ENCODE measurements at places on chromosomes 7 and 10.
A peak's percentile ranks its signal among the peaks of the same experiment; 100 is the strongest.

GRCh38 chr10:73956476-73957359, 41.2 kb upstream of the VCL start:
- DNase-seq = no peak

GRCh38 chr7:91165006-91165845, 99.0 kb upstream of the FZD1 start:
- no peak for DNase-seq

GRCh38 chr7:108165723-108166122, 35.6 kb upstream of the LAMB4 start:
- DNase-seq = no peak

DNA sequence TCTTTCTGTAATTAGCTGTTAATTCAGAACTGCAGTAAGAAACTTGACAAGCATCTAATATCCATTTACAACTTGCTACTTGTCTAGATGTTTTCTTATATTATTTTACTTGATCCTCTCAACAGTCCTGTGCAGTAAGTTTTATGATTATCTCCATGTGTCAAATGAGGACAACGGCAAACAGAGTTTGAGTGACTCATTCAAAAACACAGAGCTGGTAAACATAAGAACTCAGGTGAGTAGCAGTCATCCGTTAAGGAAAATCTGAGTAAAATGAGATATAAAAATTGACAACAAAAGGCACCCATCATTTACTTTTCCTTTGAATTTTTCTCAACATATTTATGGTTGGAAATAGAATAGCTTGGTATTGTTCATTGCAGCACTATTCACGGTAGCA, 19.0 kb upstream of the TARP start:
- DNase-seq = no peak

GRCh38 chr7:154571772-154572171, 431.2 kb downstream of the PAXIP1 start:
- no peak for DNase-seq

DNA sequence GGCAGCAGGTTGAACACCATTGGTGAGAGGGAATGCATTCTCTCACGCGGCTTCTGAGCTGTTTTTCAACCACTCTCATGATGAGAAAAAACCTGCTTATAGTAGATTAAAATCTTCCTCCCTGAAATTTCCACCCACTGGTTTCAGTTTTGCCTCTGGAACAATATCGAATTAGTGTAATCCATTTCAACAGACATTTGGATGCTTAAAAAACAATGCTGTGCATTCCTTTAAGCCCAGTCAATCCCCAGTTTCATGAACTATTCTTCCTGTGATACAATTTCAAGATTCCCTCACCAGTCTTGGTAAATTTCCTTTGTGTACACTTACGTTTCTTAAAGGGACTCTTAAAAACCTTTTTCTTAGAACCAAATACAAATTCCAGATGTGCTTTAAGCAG, 89.6 kb downstream of the ITIH5 start:
- DNase-seq = no peak

DNA sequence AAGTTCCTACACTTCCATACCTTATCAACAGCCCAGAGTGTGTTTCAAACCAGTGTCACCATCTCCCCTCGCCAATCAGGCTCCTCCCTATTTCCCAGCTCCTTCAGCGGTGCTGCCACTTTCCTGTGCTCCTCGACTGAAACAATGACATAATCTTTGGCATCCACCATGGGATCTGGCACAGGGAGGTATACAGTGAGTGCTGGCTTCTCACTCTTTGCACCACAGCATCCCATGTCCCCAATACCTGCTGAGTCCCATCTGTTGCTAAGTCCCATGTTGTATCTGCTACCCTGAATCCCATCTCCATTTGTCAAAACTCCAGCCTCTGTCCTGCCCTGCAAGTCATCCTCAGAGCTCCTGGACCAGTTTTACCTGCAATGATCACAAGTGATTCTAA, 15.4 kb downstream of the PAXIP1 start:
- DNase-seq = no peak

DNA sequence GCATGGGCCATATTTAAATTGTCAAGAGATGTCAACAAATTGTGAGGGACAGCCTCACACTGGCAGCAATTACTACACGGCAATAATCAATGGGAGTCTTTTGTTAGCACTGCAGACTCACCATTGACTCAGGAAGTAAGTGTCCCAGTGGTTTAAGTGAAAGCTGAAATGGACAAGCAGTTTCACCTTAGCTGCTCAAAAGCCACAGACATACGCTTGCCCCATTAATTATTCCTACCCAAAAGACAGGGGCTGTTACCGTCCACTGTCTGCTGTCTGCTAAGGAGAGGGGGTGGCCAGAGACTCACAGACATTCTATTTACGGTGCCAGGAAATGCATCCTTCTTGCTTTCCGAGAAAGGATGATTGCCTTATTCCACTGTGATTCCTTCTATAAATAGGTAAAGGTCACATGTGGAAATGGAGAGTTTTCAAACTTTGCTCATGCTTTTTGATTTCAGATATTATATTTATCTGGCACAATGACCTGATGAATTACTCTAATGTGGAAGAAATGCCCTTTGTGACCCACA, 309.7 kb upstream of the NFE2L3 start:
- no peak for DNase-seq

- peak; percentile 23 for DNase-seq
Measured at GRCh38 chr10:68156373-68157185, 47.3 kb downstream of the MYPN start.

DNA sequence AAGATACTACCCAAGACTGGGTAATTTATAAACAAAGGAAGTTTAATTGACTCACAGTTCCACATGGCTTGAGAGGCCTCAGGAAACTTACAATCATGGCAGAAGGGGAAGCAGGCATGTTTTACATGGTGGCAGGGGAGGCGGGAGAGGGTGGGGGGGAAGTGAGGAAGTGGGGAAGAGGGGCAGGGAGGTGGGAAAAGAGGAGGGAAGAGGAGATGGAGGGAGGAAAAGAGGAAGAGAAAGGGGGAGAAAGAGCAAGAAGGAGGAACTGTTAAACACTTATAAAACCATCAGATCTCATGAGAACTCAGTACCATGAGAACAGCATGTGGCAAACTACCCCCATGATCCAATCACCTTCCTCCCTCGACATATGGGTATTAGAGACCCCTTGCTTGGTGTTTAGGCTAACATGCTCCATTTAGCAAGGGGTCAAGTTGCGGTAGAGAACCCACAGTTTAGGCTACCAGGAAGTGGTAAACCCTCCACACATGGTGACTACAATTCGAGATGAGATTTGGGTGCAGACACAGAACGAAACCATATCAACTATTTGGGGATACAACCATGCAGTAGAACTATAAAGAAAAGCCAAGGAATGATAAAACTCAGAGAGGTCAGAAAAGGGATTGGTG, 3.5 kb upstream of the LMBR1 start:
- DNase-seq = no peak

DNA sequence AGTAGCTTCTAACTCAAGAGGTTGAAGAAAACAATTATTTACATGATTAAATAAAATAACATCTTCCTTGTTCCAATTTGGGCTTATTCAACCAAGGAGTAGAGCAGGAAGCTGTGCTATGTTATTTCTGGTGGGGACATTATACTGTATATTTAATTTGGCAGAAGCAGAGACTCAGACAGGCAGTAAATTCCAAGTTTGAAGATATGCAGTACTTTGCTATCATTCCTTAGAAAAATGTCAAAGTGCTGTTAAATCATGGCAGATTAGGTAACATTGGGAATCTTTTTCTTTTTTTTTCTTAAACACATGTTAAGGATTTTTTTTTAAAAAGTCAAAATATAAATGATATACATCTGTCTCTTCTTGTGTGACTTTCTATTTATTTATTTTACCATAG, 190.1 kb downstream of the SUGCT start:
- no peak for DNase-seq

- DNase-seq = no peak
Measured at GRCh38 chr7:151764056-151764920, 112.6 kb downstream of the PRKAG2 start.
